Natural killer cell treated with Interleukin-12 subunit alpha and Interleukin-12 subunit beta and Interleukin-15 and Interleukin-18, amount 100 ng/mL, for 72 hours (primary cell): ENCODE measurements at places on chromosomes 1 and 21. TPM values are rescaled to one million over a fixed set of nuclear protein-coding genes. Genes with fewer than 3 reads are reported as not detected.
A peak's percentile ranks its signal among the peaks of the same experiment; 100 is the strongest.

- DNase-seq = no peak
Measured at GRCh38 chr1:151266315-151266714, 11.8 kb downstream of the PSMD4 start.

- DNase-seq = no peak
Measured at GRCh38 chr1:113434081-113434873, 44.0 kb downstream of the MAGI3 start.

GRCh38 chr1:228364706-228365213, 41.9 kb downstream of the TRIM11 start:
- no peak for DNase-seq

- DNase-seq = peak; percentile 72
Measured at GRCh38 chr1:40774266-40774998, 9.2 kb upstream of the KCNQ4 start.

- DNase-seq = no peak
Measured at GRCh38 chr1:51535006-51535592, 16.0 kb upstream of the EPS15 start.

GRCh38 chr1:211928290-211928801, 97.8 kb upstream of the LPGAT1 start:
- DNase-seq = no peak

GRCh38 chr21:34845521-34846451, 177.0 kb downstream of the CLIC6 start:
- no peak for DNase-seq

DNA sequence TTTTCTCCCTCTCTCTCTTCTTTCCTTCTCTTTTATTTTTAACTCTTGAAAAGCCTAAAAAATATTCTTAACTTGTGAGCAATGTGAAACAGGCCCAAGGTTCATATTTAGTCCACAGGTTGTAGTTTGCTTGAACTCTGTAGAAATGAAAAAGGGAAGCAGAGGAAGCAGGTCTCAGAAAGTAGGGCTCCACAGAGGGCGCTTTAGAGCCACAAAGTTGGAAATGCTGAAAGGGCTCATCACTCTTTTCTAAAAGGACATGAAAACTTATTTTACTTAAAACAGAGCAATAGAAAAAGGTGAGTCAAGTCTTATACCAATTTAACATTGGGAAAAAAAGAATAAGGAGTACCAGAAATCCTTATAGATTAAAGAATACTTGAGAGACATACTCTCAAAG, 247.0 kb downstream of the USP25 start:
- no peak for DNase-seq

DNA sequence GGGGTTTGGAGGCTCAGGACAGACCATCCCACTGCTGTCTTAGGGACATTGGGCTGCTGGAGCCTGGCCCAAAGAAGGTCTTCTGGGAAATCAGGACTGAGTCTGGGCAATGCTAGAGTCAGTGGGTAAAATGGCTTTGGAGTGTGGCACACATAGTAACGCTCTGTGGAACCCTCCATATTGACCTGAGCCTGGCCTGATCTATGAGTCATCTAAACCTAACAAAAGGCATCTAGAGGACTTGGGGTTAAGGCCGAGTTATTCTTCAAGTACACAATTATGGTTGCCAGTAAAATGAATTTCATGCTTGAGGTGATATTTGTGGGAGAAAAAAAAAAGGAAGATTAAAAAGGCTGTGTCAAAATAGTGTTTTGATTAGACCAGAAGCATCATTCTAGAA, 77.7 kb downstream of the ST6GALNAC5 start:
- DNase-seq = no peak

- DNase-seq = no peak
Measured at GRCh38 chr21:41418393-41418792, 7.6 kb upstream of the MX1 start.

GRCh38 chr1:27388337-27389005, 4.0 kb upstream of the GPR3 start:
- DNase-seq = peak; percentile 75

GRCh38 chr1:207648334-207649209, 3.6 kb downstream of the CR1L start:
- no peak for DNase-seq

DNA sequence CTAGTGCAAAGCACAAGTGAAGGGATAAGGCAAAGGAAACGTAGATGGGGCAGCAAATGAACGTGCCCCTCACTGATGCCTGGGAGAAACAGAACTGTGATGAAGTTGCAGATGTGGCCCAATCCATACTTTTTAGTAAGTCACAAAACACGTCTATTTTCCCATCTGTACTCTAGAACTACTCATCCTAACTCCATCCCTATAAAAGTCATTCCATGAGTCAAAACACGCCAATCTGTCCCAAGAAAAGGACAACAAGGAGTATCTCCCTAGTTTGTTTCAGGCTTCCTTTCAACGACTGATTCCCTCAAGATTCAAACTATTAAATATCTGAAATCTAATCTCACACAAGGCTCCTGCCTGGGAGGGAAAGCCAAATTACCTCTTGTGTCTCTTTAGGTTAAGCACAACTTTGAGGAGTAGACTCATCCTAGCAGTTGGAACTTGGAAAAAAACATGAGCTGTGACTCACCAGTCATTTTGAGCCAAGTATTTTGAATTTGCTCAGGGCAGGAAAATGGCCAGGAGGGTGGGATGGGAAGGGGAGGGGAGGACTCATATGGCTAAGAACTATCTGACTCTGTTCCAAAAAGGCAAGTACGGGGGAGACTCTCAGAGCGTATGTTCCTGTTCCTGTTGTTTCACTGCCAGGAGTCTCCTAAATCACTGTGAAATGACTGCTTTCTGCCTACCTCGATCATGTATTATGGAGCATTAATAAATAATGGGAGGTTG, 214.5 kb upstream of the CAMK1G start:
- DNase-seq = no peak

DNA sequence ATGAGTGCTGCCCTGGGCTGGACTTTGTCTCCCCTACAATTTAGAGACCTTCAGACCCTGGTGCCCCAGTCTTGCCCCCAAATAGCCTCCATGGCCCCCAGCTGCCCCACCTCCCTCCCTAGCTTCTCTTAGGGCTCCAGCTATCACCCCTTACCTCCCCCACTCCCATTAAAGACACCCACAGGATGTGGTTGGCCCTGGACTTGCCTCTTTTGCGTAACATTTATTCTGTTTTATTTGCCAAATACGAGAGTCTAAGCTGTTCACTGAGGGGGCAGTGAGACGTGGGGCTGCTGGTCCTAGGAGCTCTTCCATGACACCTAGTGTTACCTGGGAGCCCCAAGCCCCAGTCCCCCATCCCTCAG, 4.5 kb downstream of the ZC3H12A start:
- DNase-seq = peak; percentile 84

DNA sequence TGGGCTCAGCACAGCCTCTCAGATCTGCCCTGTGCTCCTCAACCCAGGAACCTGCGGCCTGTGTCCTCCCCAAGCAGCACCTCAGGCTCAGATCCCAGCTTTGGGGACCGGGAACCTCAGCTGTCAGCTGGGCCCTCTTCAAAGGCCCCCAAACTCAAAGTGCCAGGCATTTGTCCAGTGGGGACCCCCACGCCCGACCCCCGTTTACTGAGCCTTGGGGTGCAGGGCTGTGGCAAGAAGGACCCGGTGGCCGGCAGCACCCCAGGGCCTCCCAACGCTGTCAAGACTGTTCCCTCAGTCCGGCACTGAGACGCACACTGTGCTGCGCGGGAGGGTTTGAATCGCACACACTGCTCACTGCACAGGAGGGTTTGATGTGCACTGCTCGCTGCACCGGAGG, 35.0 kb downstream of the MORN1 start:
- DNase-seq = peak; percentile 12

DNA sequence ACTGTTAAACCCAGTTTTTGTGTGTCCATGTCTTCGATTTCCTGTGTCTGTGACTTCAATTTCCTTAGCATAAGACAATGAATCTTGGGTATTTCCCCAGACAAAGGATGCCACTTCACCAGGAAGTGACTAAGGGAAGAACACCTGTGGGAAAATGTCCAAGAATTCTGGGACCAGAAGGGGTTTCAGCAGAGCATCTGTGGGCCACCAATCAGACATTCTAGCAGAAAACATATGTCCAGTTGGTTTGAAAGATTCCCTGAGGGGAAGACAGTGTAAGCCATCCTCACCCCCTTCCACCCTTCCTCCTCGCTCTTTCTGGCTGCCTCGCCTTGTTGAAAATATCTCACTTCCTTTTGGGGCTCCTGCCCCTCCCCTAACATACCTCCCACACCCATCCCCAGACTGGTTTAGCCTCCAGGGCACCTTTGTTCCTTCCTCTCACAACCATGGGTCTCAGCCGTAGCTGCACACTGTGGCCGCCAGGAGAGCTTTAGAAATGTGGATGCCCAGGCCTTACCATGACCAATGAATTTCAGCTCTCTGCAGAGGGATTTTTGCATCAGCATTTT, 25.5 kb upstream of the IFNAR1 start:
- no peak for DNase-seq

DNA sequence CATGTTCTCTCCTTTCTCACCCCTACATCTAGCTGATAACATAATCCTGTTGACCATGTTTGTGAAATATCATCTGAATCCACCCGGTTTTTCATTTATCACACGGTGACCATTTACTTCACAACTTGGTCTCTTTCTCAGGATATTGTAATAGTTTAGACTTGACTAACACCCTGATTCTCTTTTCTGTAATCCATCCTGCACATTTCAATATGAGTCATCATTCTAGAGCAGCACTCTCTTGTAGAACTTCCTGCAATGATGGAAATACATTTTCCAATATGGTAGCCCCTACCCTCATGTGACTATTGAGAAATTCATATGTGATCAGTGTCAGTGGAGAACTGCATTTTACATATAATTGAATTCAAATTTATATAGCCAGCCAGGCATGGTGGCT, 2.3 kb upstream of the JAM2 start:
- no peak for DNase-seq

DNA sequence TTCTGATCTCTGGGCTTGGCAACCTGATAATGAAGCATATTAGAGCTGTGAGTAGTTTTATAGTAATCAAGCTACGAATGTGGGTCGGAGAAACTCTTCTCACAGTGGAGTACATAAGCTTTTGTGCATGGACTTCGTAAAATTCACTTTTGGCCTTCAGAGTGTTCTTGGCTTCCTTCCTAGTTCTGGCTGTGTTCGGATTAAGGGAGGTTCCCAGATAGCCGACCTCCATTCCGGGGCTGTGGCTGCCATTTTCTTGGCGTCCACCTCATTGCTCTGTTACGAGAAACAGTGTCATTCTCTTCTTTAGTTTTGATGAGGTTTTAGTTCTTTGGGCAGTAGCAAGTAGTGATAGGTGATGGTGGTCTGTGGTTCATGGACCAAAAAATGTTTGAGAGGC, 26.3 kb downstream of the CAMTA1 start:
- no peak for DNase-seq

DNA sequence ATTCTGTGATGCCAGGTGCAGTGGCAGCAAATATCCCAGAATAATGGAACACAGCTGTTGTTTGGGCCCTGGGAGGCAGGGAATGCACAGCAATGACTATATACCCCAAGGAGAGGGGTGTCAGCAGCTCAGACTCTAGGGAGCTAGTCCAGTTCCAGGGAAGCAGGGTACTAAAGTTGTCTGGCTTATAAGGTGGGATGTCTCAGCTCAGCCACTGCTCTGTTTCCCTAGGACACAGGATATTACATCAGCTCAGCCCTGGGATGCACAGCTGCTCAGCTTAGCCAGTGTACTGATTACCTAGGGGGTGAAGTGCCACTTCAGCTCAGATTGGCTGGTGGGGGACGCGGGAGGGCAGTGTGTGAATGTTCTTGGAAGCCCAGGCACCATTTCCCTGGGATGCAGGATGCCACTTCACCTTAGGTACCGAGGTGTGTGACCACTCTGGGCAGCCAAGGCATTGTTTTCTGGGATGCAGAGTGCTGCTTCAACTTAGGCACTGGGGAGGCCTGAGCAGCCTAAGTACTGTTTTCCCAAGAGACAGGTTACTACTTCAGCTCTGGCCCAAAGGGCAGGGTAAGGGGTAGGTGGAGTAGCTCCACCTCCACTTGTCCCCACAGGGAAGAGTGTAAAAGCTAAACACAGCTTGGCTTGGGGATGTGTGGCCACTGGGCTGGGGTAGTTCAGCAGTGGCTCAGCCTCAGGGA, 59.4 kb downstream of the DIPK1A start:
- no peak for DNase-seq

- no peak for DNase-seq
Measured at GRCh38 chr1:157483635-157484034, 68.7 kb downstream of the FCRL5 start.

DNA sequence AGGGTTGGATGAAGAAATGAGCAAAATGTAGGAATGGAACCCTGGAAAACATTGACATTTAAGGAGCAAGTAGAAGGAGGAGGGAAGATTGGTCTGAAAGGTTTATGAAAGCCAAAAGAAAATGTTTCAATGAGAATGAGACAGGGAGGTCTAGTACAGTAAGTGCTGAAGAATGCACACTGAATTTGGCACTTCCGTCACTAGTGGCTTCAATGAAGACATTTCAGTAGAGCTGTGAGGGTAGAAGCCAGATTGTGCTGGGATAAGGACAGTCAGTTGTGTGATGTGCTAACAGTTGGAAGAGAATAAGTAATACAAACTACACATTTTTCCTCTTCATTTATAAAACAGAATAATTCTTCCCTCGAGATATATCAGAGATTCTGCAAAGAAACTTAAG, 17.1 kb downstream of the THEM4 start:
- no peak for DNase-seq

DNA sequence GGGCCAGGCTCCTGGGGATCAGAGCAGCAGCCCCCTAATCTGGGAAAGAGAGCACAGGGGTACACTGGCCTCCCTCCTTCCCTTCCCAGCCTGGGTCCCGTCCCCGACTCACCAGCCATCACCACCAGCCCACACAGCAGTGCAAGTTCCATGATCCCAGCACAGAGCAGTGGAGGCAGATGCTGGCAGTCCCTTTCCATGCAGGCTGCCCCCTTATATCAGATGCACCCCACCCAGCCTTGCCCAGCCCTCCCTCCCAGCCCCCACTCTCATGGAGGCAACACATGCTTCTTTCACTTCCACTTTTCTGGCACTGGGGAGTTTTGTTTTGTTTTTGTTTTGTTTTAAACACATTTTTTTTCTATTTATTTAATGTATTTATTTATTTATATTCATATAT, at the start of gene PLA2G2D:
Gene PLA2G2D, minus strand, starts transcription at position 190 of the 400 bp plus-strand sequence. Its CDS starts 38 bp downstream, at position 152.
- no peak for DNase-seq

- no peak for DNase-seq
Measured at GRCh38 chr1:176136891-176137290, 70.2 kb downstream of the COP1 start.

GRCh38 chr21:43603233-43603626, 56.1 kb downstream of the HSF2BP start:
- DNase-seq = no peak

Gene CCDC17
- total RNA-seq = 4.4 TPM

Gene ITLN2
- total RNA-seq = not detected

Gene NBPF19
- total RNA-seq = 27.4 TPM

Gene S100A7A
- total RNA-seq = not detected

Gene VANGL2
- not detected for total RNA-seq

Gene TAS1R3
- 0.89 TPM for total RNA-seq

Gene KANK4
- not detected for total RNA-seq

Gene JAM2
- 0.45 TPM for total RNA-seq

Gene TDRD10
- total RNA-seq = not detected

Gene SEC22B
- total RNA-seq = 29.7 TPM

Gene KRTAP21-2
- not detected for total RNA-seq
